ENCODE measurements at places on chromosomes 3 and 15.

- DNase-seq, result no peak
Measured at GRCh38 chr3:177249203-177249602, 51.9 kb upstream of the TBL1XR1 start.

DNA sequence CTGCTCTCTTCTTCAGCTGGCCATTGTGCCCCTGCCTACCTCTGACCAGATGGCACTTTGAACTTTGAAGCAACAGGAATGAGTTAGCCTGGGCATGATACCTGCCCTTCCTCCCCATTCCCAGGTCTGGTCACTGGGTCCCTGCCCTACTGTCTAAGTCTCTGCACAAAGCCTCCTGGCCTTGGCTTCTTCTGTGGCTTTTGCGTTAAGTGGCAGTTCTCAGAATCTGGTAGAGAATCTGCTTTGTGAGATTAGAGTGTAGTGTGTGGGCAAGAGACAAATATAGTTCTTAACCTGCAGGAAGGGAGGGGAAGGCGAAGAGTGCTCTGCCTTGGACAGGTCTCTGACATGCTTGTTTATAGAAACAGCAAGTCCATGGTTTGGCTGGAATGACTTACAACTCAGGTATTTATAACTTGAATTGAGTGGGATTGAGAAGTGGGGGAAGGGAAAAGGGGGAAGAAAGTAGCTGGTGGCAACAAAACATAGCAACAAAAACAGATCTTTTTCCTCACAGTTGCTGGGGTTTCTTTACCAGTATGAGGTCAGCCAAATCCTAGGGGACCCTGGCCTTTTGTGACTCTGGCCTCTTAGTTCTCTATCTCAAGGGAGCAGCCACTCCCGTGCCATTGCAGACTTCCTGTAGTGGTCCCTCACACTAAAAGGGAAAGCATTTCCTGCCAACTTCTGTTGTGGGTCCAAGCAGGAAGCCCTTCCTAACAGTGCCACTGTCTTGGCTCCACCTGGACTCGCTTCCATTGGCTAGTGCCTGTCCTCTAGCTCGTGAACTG lies 16.7 kb downstream of the MAPKBP1 start:
- DNase-seq, result no peak

DNA sequence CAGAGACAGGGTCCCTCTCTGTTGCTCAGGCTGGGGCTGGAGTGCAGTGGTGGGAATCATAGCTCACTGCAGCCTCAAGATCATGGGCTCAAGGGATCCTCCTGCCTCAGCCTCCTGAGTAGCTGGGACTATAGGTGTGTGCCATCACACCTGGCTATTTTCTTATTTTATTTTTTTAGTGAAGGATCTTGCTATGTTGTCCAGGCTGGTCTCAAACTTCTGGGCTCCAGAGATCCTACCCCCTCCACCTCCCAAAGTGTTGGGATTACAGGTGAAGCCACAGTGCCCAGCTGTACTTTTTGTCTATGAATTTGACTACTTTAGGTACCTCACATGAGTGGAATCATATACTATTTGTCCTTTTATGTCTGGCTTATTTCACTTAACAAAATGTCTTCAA lies 49.1 kb upstream of the SPPL2A start:
- no peak for DNase-seq

DNA sequence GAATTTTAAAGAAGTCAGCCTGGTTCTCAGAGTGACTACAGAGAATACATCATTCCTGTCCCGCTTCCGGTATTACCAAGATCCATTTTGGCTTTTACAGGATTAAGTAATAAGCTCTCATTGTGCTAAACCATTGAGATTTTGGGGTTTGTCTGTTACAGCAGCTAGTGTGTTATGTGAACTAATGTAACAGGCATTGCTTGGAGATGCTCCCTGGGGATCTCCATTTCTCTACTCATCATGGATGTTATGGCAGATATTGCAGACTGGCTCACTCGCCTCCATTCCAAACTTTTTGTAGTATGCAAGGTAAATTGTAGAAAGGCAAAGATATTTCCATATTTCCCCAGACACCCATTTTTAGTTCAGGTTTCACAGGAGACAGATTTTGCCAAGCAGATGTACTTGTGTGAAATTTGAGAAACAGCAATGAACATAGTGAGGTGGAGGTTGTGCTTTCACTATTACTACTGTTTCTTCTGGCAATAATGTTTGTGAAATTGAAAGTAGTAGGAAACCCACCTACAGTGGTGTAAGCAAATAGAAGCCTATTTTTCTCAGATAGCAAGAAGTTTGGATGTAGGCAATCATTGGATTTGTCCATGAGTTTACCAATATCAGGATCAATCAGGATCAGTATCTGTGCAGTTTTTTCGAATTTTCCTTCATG lies 177.1 kb upstream of the GALNT15 start:
- no peak for DNase-seq

DNA sequence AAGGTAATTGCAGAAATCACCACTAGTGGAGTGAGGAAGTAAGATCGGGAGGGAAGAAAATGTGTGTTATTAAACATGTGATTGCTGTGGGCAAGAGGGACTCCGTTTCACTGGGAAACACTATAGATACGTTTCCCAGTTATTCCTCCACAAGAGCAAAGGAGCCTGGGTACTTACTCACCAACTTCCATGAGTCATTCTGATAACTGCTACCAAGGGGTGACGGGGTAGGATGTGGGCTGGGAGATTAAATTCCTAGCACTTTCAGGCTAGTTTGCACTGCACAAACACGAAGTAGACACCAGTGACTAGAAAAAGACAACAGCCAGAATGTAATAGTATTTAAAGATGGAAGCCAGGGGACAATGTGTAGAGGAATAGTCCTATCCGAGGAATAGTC lies 812.9 kb upstream of the CFAP20DC start:
- no peak for DNase-seq

DNA sequence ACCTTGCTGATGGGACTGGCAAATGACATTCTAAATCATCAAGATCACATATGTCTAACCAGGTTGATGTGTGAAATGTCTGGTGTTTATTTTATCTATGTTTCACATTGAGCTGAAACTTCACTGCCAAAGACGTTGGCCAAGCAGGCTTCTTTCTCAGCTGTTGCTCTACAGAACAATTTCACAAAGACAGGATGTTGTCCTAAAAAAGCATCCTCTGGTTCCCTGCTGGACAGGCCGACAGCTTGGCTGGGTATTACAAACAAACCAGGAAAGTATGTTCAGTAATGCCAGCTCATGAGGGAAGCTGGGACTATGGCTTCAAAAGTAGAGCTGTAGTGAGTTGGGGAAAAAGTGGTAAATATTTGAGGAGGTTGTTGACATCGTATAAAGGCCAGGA lies 179.4 kb downstream of the FAM43A start:
- no peak for DNase-seq

DNA sequence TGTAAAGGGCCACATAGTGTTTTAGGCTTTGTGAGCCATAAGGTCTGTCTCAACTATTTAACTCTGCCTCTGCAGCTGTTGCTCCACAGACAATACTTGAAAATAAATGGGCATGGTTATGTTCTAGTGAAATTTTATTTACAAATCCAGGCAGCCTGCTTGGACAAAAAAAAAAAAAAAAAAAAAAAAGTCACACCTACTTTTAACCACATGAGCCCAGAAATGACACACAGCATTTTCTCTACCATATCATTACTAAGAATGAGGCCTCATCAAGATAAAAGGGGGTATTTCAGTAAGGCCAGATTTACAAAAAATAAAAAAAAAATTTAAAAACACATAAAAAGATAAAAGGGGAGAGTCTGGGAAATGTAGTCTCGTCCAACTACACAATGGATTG lies 1.7 kb upstream of the NGLY1 start:
- no peak for DNase-seq

DNA sequence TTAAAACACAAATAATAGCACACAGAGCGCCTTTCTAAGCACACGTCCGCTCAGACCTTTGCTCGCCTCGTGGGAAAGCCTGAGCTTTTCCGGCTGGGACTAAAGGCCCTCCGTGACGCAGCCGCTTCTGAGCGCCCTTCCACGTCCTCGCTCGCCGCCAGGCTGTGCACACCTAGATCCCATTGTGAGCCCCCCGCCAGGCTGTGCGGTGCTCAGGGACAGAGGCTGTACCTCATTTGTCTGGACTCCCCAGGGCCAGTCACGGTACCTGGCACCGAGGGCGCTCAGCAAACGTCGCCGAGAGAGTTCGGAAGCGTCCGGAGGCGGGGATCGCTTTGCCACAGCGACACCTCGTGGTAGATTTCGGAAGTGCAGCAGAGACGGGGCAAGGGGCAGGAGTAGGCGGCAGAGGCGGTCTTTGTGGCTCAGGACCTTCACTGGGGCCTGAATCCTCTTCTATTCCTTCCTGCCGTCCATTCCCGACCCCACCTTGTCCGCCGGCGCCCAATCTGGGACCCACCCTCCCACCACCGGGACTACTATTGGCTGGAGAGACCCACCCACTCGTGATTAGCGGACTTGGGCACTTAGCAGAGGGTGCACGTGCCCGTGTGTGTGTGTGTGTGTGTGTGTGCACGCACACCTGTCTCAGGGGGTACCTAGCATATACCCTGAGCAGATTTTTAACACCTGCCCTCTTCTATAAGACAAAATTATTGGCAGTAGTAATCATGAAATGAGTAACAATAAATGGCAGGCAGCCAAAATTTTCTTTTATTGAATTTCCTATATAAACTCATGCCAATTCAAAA lies 65.6 kb downstream of the RHCG start:
- DNase-seq, result peak; percentile 88

GRCh38 chr3:55519019-55519418 lies 31.9 kb upstream of the WNT5A start:
- no peak for DNase-seq

Measured in suppressor macrophage treated with lipopolysaccharide for 4 hours (primary cell).